ENCODE measurements at places on chromosomes 13 and 19.

- no peak for DNase-seq
These were observed at the start of gene FAM83E for GRCh38 chr19:48614436-48615230. FAM83E (minus strand) TSS chr19:48615076; CDS start chr19:48613372, 1,704 bp downstream.

DNA sequence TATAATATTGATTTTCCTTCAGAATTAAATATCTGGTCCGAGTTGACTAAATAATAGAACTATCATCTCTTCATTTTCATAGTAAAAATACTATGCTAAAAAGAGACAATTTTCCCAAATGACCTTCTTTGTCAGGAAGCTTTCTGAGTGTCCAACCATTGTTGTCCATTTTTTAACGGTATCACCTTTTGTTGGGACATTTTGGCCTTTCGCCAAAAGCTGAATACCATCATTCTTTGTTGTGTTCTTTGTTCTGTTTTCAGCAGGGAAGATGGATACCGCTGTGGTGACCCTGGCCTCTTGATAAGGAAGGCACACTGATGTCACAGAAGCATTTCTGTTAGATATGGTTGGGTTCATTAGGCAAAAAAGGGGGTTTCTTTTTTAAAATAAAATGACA lies 654.4 kb upstream of the GPC6 start:
- DNase-seq, result no peak

DNA sequence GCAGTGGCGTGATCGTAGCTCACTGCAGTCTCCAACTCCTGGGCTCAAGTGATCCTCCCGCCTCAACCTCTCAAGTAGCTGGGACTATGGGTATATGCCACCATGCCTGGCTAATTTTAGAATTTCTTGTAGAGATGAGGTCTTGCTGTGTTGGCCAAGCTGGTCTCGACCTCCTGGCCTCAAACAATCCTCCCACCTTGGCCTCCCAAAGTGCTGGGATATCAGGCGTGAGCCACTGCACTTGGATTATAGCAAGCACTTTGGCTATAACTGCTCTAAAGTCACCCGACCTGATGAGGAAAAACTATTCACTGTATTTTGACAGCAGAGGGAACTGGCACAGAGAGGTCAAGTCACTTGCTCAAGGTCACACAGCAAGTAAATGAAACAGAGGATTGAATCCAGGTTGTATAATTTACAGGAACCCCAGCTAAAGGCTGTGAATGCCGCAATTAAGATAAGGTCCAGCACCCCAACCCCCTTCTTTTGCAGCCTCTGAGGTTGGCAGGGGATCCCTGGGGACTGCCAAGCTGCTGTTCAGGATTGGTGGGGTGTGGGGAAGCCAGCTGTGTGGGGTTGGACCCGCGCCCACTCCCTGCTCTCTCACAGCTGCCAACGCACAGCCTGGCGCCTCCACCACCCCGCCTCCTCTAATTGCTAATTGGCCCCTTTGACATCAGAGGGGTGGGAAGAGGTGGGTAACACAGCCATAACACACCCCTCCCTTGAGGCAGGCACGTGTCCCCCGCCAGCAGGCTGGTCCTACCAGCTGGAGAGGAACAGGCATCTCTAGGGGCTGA lies 6.0 kb downstream of the TMIGD2 start:
- no peak for DNase-seq

DNA sequence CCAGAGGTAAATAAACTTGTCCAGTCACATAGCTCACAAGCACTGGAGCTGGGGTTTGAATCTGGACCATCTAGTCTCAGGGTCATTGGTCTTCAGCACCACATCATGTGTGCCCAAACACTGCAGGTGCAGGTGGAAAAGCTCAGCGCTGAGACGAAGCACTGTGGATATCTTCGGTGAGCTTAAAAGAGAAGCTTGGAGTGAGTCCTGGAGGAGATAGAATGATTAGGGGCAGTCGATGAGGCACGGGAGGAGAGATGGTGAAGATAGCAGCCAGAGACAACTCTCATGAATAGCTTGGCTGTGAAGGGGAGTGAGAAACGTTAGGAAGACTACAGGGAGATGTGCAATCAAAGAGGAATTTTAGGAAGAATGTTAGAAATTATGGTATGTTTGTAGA lies 389.3 kb downstream of the FGF9 start:
- DNase-seq, result no peak

DNA sequence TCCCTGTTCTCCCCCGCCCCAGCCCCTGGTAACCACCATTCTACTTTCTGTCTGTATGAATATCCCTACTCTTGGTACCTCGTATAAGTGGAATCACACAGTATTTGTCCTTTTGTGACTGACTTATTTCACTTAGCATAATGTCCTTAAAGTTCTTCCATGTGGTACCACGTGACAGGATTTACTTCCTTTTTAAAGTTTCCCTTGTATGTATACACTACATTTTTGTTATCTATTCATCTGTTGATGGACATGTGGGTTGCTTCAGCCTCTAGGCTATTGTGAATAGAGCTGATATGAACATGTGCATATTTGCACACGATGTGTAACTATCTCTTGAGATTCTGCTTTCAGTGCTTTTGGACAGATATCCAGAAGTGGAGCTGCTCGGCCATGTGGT lies 59.6 kb upstream of the GJB6 start:
- no peak for DNase-seq

DNA sequence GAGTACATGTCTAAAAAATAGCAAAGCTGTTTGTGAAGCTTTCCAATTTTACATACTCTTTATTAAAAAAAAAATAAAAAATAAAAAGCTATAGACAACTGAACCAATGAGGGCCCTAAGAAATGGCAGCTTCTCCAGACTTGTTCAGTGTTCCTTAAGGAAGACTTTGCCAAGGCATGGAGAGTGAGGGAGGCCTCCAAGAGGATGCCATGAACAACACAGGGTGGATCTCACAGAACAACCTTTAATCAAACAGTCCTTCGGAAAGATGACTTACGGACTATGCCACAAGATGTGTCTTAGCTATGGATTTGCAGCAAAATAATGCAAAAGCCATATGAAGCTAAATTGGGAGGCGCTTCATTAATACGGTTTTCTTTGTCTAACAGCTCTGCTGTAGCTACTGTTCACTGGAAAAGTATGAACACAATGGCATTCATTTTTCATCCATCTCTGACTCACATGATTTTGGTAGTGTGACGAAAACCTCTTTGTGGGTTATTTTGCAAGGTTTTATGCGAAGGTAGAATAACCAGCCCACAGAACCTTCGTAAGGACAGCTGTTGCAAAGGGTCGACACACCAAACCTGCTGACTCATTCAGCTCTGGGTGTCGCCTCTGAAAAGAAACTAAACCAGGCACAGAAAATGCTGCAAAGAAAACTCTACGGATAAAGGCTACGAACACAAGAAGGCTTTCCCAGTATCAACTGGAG lies 27.7 kb downstream of the EFNB2 start:
- peak; percentile 66 for DNase-seq

- DNase-seq, result no peak
These were observed 5.9 kb downstream of the PRR36 start for GRCh38 chr19:7868326-7868670.

GRCh38 chr19:40392123-40392522 lies 2.1 kb upstream of the HIPK4 start:
- DNase-seq, result no peak

DNA sequence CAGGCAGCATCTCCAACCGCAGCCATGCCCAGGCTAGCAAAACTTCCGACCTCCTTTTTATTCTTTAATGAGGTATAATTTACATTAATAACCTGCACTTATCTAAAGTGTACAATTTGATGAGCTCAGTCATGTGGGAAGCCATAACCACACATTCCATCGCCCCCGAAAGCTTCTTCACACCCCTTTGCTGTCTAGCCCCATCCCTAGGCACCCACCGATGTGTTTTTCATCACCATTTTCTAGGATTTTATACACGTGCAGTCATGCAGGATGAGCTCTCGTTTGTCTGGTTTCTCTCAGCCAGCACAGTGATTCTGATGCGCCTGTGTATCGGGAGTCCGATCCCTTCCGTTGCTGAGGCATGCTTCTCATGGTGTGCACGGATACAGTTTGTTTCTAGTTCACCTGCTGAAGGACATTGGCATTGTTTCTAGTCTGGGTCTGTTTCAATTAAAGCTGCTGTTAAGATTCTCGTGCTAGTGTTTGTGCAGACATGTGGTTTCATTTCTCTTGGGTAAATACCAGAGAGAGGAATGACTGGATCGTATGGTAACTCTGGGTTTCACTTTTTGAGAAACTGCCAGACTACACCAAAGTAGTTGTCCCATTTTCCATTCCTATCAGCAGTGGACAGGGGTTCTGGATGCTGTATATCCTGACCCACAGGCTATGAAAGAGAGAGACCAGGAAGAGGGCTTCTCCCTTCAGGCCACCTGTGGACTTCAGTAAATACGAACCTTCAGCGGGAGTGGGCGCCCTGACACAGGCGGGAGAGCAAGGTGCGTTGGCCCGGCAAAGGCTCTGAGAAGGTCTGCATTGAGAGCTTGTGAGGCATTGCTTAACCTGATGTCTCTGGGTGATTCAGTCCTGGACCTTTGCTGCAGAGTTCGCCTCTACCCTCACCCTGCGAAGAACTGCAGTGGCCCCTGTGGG lies 4.9 kb downstream of the AP1M1 start:
- DNase-seq, result no peak

GRCh38 chr19:3606690-3607289 lies at the start of gene TBXA2R:
TBXA2R (minus strand) TSS chr19:3606875; CDS start chr19:3600634, 6,241 bp downstream.
- DNase-seq, result no peak

- DNase-seq, result no peak
These were observed 18.6 kb downstream of the FCGBP start for GRCh38 chr19:39915848-39916215.

- DNase-seq, result no peak
These were observed 1.3 kb downstream of the ZNF616 start for GRCh38 chr19:52138278-52138982.

DNA sequence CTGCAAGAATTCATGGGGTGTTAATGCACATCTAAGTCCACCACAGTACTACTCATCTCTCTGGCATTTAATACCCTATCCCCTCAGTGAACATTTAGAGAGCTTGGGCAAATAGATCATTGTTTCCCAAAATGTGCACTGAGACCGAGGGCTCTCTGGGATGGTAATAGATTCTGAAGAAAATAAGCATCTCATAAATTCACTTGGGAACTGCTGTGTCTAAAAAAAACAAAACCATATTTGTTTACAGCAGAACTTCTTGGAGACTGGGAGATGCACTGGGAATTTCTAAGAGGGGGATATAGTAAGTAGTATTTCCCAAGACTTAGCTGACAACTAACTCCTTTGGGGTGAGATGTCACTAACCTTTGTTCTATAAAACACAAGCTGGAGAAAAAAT lies 58.4 kb downstream of the ENOX1 start:
- DNase-seq, result no peak

DNA sequence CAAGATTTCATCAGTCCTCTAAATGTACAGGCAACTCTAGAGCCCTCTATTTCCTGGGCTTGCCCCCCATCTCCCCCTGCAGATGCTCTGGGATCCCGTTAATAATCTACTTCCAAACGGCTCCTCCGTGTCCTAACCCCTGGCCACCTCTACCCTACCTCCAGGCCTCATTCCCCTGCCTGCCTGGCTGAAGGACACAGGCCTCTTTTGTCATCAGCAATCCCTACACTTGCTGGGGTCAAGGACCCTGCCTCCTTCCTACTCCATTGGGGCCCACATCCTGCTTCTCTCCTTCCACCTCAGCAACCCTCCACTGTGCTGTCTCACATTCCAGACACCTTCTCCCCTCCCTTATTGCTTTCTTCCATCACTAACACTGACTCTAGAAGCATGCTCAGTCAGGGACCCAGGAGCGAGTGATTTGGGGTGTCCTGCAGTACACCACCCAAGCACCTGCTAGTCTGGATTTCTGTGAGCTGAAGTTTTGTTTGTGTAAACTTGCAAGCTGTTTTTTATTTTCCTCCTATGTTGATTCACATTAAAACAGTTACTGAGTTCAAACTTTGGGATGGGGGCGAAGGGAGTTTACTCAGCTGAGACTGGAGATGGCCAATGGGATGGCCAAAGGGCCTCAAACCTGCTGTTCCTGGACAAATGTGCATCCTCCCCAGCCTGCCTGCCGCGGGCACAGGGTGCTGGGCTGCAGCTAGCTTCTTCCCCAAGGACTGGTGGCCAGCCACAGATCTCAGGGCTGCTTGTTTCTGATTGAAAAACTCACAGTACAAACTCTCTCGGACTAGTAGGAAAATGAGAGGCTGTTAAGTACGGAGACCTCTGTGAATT lies 314.7 kb downstream of the FOXO1 start:
- DNase-seq, result no peak

- DNase-seq, result peak; percentile 82
These were observed 237.4 kb downstream of the RGCC start for GRCh38 chr13:41694545-41695301.

DNA sequence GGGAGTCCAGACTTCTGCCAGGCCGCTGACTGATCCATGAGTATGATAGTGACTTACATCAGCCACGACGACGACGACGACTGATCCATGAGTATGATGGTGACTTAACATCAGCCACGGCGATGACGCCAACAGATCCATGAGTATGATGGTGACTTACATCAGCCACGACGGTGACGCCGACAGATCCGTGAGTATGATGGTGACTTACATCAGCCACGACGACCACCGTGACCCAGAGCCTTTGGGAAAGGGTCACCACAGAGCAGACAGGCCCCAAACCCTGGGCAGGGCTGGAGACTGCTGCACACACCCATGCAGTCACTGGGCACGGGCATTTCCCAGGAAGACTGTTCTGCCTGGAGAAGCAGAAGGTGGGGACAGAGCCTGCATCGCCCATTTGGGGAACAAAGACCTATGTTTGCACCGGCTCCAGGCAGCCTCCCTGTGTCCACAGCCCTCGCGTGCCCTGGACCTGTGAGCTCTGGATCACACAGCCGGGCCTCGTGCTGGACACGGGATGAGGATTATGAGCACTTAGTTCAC lies 130.9 kb upstream of the SPACA7 start:
- DNase-seq, result no peak

GRCh38 chr13:30510811-30511371 lies 45.2 kb upstream of the HMGB1 start:
- no peak for DNase-seq

DNA sequence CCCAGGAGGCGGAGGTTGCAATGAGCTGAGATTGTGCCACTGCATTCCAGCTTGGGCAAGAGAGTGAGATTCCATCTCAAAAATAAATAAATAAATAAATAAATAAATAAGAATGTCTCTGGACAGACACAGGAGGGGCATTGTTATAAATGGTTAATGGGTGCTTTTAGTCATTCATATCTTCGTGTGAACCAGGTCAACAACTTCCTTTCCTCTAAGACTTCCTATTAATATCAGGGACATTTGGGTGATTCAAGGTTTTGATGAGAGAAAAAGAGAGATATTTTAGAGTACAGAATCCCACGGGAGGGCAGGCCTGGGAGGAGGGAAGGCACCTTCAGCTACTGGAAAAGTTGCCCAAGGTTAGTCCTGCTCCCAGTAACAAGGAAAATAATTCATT lies 23.9 kb downstream of the DHRS12 start:
- DNase-seq, result no peak

GRCh38 chr19:17831419-17831888 lies 10.1 kb upstream of the INSL3 start:
- no peak for DNase-seq

- no peak for DNase-seq
These were observed 34.9 kb downstream of the STARD13 start for GRCh38 chr13:33250609-33251008.

DNA sequence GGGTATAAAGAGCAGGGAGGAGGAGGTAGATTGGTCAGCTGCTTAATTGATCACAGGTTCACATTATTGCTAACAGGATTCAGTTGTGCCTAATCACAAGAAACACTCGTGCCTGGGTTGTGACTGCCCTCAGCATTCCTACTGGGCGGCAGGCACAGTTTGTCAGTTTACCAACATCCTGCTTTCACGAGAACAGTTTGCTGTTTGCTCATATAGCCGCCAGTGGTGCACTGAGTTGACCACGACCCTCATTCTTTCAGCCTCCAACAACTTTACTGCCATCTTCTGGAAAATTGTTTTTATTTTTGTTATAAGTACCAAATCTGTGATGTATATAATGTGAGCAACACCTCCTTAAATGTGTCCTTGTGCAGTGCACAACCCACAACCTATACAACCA lies 16.2 kb upstream of the IFT88 start:
- no peak for DNase-seq

Data from RCC 7860 (cell line).